ENCODE measurements at places on chromosomes 2 and 18. TPM values are rescaled to one million over a fixed set of nuclear protein-coding genes. Genes with fewer than 3 reads are reported as not detected.

DNA sequence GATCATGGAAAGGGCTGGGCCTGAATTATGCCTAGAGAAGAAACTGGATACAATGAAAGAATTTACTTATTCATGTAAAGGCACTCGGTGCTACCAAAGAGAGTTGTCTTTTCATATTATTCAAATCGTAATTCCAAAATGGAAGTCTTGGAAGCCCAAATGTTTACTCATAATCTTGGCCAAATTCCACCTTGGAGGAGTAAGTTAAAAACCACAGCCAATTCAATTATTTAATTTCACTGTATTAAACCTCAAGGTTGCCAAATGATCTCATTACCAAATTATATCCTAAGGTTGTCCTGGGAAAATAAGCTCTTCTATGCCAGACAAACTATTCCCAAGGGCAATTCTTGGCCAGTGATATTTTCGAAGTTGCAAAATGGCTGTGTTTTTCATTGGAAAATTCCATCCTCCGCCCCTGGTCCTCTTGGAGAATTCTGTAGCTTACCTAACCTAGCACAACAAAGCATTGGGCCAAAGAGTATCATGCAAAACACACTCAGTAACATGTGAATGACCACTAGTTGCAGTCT, 11.1 kb upstream of the VPS4B start:
- no peak for DNase-seq
- no peak overlapping the region for H3K4me3 ChIP-seq
- H3K36me3 ChIP-seq = no peaks in the 10 kb centered on the region

- H3K36me3 ChIP-seq = no peaks in the 10 kb centered on the region
- no peak for DNase-seq
- H3K4me3 ChIP-seq = no peak overlapping the region
- no peaks in the 10 kb centered on the region for H3K27me3 ChIP-seq
Observed at GRCh38 chr2:65396348-65397026, 35.9 kb downstream of the SPRED2 start.

DNA sequence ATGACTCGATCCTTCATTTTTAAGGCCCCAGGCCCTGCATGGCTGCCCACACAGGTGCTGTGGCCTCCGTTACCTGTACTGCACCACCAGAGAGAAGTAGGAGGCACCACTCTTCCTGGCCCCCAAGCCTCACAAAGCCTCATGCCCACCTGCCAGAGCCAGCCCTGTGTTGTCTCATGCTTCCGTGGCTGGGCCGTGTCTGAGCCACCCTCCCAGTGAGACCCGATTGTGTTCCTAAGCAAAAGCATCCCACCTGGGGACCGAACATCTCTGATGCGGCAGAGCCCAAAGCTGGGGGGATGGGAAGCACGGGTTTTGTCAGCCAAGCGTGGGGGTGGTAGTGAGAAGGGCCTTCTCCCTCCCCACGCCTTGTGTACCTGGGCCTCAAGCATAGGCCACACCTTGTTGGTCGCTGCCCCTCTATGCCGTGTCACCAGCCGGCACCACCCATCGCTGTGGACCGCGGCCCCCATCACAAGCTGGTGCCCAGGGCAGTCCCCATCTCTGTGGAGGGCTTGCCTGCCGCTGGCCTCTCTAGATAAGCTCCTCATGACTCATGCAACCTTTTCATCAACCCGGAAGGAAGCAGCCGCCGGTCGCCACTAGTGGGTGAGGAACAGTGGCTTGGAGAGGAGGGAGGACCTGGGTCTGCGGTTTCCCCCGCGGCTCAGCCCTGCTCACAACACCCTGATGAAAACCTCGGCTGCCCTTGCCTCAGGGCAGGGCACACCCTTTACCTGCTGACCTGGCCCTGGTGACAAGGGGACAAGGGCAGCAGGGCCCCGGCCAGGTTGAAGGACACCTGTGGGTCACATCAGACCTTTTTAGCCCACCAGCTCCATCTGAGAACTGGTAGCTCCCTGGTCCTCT, 2.7 kb upstream of the RNPEPL1 start:
- peak overlapping the region; percentile 86 for H3K27ac ChIP-seq
- peak overlapping the region; percentile 47 for H3K4me3 ChIP-seq
- no peaks in the 10 kb centered on the region for H3K27me3 ChIP-seq
- DNase-seq = peak; percentile 75
- H3K4me1 ChIP-seq = peaks cover 58% of the 10 kb centered on the region
- H3K36me3 ChIP-seq = no peaks in the 10 kb centered on the region

Gene STON1
- 2.6 TPM for polyA plus RNA-seq

- no peaks in the 10 kb centered on the region for H3K36me3 ChIP-seq
- H3K27me3 ChIP-seq = no peaks in the 10 kb centered on the region
- DNase-seq = no peak
- H3K27ac ChIP-seq = no peak overlapping the region
- no peaks in the 10 kb centered on the region for H3K4me1 ChIP-seq
Observed at GRCh38 chr2:201532686-201533304, 81.3 kb downstream of the STRADB start.

Measured in heart left ventricle (tissue), 16 donors.